Stimulated activated CD8-positive, alpha-beta memory T cell treated with anti-CD3 and anti-CD28 coated beads, Interleukin-4, amount 100 ng/mL, for 48 hours (primary cell): ENCODE measurements at places on chromosomes 6 and 20.

- DNase-seq = no peak
These were observed 14.3 kb upstream of the SGK2 start for GRCh38 chr20:43544501-43544900.

DNA sequence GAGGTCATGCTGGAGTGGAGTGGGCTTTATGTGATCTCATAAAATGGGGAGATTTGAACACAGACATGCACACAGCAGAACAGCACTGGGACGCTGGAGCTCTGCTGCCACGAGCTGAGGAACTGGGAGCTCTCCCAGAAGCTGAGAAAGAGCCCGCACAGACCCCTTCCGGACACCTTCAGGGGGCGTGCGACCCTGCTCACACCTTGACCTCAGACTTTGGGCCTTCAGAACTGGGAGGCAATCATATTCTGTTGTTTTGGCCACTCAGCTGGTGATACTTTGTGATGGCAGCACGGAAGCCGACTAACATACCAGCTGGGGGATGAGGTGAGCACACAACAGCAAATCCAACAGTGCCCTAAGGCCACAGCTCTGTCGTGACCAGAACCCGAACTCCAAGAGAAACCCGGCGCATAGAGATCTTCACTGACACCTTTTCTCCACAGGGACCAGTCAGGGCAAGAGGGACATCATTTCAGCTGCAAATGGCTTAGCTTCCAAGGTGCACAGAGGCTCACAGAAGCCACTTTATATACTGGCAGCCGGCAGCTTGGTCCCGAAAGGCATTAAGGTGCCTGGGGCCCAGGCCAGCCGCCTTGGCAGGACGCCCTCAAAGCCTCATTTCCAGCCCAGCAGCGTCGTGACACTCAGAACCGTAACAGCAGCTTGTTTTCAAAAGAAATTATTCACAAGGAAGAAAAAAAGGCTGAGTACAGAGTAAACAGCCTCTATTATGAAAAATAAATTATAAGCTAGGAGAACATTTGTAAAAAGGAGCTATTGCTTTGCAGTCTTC, 89.3 kb downstream of the RNASET2 start:
- no peak for DNase-seq

GRCh38 chr20:13526551-13526950, 112.2 kb downstream of the TASP1 start:
- DNase-seq = no peak

- no peak for DNase-seq
These were observed 14.9 kb downstream of the SSR1 start for GRCh38 chr6:7298113-7298512.

- no peak for DNase-seq
These were observed 361.6 kb downstream of the PHF3 start for GRCh38 chr6:63997221-63997620.

- no peak for DNase-seq
These were observed 141.8 kb upstream of the TENT5A start for GRCh38 chr6:81894306-81894705.

- peak; percentile 78 for DNase-seq
These were observed 32.6 kb downstream of the CEP85L start for GRCh38 chr6:118618676-118619377.

DNA sequence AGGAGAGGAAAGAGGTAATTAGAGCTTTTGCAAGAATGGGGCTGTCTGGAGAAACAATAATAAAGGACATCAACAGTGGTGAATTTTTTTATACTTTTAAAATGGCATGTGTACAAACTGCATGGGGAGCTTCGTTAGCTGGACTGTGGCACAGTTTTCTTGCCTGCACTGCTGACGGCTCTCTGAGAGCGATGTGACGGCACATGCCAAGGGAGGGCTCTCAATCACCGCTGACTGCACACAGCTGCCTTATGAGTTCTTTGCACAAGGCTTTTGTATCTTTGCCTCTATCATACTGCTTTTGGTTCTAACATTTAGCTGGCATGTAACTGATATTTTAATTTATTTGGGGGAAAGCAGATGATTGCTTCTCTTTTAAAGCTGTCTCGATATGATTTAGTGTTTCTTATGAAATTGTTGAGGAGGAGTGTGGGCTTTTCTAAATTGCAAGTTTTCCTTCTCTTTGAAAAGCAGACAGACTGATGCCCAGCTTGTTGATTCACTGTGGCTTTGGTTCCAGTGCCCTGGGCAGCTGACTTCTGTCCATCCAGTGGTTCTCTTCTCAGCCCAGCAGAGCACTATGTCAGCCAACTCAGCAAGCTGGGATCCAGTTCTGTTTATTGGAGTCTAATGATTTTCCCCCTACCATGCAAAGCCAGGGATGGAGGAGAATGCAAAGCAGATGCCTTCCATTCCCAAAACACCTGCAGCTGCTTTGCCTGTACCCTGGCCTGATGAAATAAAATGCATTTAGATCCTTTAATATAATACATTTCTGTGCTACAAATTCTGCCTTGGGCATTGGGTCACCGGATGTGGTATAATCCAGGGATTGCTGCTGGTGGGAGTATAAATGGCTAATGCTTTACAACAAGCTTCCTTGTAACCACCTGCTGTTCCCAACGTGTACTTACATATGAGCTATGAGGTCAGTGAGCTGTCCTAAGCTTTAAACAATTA, 323.9 kb downstream of the ZFAND3 start:
- no peak for DNase-seq

DNA sequence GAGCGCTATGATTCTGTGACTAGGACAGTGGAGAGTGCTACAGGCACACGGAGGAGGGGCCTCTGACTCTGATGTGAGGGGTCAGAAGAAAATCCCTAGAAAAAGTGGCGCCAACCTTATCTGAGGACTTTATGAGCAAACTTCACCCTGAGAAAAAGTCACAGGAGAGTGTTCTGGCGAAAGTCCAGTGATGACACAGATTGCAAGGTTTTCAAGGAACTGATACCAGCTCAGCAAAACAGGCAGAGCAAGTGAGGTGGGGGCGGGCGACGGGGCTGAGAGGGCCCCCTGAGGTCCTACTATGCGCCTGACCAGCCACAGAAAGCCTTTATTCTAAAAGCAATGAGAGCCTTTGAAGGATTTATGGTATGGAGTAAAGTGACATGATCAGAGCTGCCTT, 73.3 kb downstream of the SLC22A23 start:
- DNase-seq = no peak

DNA sequence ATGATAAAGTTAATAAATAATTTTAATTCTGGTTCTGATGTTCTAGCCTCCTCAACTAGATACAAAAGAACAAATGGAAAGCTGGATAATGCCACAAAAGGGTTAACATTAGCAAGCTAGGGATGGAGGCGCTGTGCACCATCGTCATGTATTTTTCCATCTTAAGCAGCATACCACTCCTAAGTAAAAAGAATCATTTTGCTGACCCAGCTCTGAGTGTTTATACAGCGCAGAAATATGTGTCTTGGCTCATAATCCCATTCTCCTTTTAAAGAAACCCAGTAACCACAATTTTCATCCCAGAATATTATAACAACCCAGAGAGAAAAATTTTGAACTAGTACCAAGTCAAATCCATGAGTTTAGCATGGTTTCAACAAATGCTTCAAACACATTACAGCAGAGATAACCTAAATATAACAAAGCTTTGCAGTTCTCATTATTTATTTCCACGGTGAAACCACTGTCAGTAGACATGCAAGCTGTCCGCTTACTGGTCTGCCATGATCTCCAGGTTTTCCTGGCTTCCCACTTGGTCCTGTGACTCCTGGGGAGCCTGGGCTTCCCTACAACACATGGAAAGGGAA, 111.1 kb downstream of the COL12A1 start:
- no peak for DNase-seq

GRCh38 chr6:159433550-159433949, 259.5 kb downstream of the SOD2 start:
- no peak for DNase-seq

- DNase-seq = no peak
These were observed 539.7 kb downstream of the PHF3 start for GRCh38 chr6:64175296-64175695.

DNA sequence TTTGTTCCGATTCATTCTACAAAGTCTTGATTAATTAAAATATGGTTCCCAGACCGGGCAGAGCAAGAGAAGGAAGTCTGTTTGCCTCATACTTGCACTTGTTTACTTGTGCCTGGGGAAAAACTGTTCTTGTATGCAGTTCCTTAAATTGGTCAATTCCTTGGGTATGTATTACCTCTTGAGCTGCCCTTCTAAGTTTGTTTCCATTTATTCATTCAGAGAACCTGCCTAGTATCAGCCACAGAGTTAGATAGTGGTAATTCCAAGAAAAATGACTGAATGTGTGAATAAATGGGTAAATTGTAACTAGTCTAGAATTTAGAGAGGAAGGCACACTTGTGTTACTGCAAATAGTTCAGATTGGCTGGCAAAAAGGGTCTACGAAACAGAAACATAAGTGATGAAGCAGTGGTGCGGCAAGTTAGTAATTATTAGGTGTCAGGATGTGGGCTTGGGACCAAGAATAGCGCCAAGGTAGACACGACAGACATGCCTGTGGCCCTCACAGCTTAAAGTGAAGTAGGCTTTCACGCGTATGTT, 525 bp upstream of the MAK start:
- peak; percentile 42 for DNase-seq

- DNase-seq = no peak
These were observed 4.4 kb upstream of the VIP start for GRCh38 chr6:152746172-152746553.

DNA sequence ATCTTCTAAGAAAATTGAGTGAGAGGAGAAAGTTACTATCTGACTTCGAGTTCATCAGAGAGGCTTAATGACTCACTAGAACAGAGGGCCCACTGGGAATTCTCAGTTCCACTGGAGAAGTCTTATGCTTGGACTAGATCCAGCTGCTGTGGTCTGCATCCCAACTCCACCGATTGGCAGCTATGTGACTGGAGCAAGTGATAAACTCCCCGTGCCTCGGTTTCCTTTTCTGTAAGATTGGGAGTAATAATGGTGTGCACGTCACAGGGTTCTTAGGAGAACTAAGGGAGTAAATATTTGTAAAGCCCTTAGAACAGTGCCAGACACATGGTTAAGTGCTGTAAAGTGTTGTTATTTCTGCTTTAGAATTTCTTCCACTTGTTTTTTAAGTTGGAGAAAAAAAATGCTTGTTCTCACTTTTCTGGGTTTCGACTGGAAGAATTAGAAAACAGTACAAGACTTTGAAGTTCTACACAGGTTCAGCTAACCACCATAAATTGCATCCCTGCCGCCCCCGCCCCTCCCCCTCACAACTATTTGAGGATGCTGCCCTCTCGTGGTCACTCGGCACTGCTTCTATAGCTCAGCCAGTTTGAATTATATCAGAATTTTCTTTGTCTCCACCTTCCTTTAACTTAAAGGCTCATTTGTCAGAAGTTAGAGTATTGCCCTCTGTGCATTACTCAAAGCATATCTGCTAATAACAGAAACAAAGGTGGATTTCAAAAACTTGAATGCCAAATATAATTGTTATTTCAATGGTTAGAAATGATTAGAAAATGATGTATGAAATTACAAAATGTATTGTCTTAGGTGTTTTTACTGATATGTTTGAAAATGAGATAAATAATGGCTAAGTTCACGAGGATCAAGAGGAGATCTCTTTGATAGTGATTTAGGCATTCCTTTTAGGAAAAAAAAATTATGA, 95.0 kb upstream of the IFNGR1 start:
- peak; percentile 83 for DNase-seq

GRCh38 chr20:19874040-19874727, 116.1 kb downstream of the RIN2 start:
- no peak for DNase-seq

GRCh38 chr6:139030228-139030963, 1.9 kb downstream of the ABRACL start:
- no peak for DNase-seq

GRCh38 chr6:52547647-52548352, 29.1 kb downstream of the TRAM2 start:
- DNase-seq = no peak

- DNase-seq = no peak
These were observed 102.3 kb downstream of the RPP40 start for GRCh38 chr6:4901386-4902061.

DNA sequence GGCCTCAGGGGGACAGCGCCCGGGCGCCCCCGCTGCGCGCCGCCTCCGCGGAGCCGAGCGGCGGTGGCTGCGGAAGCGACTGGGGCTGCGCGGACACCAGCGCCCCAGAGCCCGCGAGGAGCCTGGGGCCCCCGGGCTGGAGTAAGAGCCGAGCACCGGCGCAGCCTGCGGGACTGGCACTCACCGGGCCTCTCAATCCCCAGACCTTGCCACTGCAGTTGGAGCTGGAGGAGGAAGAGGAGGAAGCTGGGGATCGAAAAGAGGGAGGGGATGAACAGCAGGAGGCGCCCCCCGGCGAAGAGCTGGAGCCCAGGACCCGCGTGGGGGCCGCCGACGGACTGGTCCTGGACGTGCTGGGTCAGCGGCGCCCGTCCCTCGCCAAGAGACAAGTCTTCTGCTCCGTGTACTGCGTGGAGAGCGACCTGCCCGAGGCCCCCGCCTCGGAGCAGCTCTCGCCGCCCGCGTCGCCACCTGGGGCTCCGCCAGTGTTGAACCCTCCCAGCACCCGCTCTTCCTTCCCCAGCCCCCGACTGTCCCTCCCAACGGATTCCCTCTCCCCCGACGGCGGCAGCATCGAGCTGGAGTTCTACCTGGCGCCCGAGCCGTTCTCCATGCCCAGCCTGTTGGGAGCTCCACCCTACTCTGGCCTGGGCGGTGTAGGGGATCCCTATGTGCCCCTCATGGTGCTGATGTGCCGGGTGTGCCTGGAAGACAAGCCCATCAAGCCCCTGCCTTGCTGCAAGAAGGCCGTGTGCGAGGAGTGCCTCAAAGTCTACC, 590 bp downstream of the RNF217 start:
- peak; percentile 25 for DNase-seq

GRCh38 chr6:40436685-40437604, 150.2 kb downstream of the LRFN2 start:
- no peak for DNase-seq

GRCh38 chr6:21133901-21134300, 459.6 kb upstream of the SOX4 start:
- DNase-seq = no peak

GRCh38 chr6:44475779-44476434, 88.4 kb downstream of the CDC5L start:
- DNase-seq = peak; percentile 84

- DNase-seq = no peak
These were observed 131.7 kb downstream of the DNAH8 start for GRCh38 chr6:38846844-38847243.

GRCh38 chr6:34616227-34616585, 60.1 kb upstream of the SPDEF start:
- DNase-seq = no peak

GRCh38 chr6:46513533-46513932, 22.3 kb upstream of the RCAN2 start:
- DNase-seq = no peak

- no peak for DNase-seq
These were observed 231.6 kb downstream of the THBS2 start for GRCh38 chr6:169022079-169022478.

DNA sequence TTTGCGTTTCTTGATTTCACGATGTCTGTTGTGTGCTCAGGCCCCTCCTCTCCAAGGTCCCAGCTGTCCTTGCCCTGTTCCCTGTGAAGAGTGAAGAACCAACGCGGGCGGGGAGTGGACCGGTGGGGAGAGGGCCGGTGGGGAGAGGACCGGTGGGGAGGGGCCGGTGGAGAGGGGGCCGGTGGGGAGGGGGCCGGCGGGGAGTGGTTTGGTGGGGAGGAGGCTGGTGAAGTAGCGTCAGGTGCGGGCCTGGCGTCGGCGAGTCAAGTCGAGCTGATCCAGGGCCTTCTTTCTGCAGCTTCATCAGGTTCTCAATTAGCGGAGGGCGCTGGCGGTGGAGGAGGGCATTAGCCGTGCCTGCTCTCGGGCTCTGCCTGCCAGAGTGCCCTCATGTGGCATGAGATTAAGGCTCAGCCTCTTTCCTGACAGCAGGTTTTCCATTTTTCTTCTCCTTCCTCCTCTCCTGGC, 21.2 kb upstream of the BHLHE23 start:
- DNase-seq = no peak

- DNase-seq = no peak
These were observed 705.5 kb upstream of the MAN1A1 start for GRCh38 chr6:120055071-120055470.
